Dermis lymphatic vessel endothelial cell (primary cell): ENCODE measurements at places on chromosomes 7 and 10. TPM values are rescaled to one million over a fixed set of nuclear protein-coding genes. Genes with fewer than 3 reads are reported as not detected.

Gene STEAP2
- 0.22 and 0.52 TPM in 2 replicates for total RNA-seq

Gene CALML5
- not detected in 2 replicates for total RNA-seq

Gene DPY19L1
- total RNA-seq, result 55.4 and 78.5 TPM in 2 replicates

Gene ASL
- 47.2 and 50.9 TPM in 2 replicates for total RNA-seq

Gene ZNF22
- 34.6 and 45.2 TPM in 2 replicates for total RNA-seq

Gene VENTX
- total RNA-seq, result not detected in 2 replicates

Gene MARVELD1
- 6.2 and 7.5 TPM in 2 replicates for total RNA-seq

Gene LDB3
- not detected in 2 replicates for total RNA-seq

Gene SORBS1
- total RNA-seq, result 3.7 and 10.7 TPM in 2 replicates

Gene LRRC61
- total RNA-seq, result 1.5 and 4.8 TPM in 2 replicates
